Calu3 (cell line): ENCODE measurements at places on chromosomes 16 and 17. TPM values are rescaled to one million over a fixed set of nuclear protein-coding genes. Genes with fewer than 3 reads are reported as not detected.

TNP2 gene
- not detected in 2 replicates for total RNA-seq

PRR15L gene
- 30.2 and 49.1 TPM in 2 replicates for total RNA-seq

TMC7 gene
- 10.1 and 10.8 TPM in 2 replicates for total RNA-seq

SOX8 gene
- 0.92 and 1.2 TPM in 2 replicates for total RNA-seq

EVI2B gene
- total RNA-seq = not detected in 2 replicates

MYH13 gene
- not detected in 2 replicates for total RNA-seq

PLXDC1 gene
- 0.39 and 0.52 TPM in 2 replicates for total RNA-seq

TOM1L2 gene
- total RNA-seq = 20.1 and 23.1 TPM in 2 replicates

GALR2 gene
- total RNA-seq = 0.27 and 0.61 TPM in 2 replicates

FAM117A gene
- total RNA-seq = 14.2 and 14.9 TPM in 2 replicates

CCL8 gene
- total RNA-seq = not detected in 2 replicates

TEKT5 gene
- not detected in 2 replicates for total RNA-seq

NGFR gene
- total RNA-seq = 0.32 and 0.66 TPM in 2 replicates

KCNG4 gene
- total RNA-seq = not detected in 2 replicates

DNAH9 gene
- 0.19 and 0.64 TPM in 2 replicates for total RNA-seq

PITPNM3 gene
- 10.3 and 10.7 TPM in 2 replicates for total RNA-seq

SMG1 gene
- 129 and 142 TPM in 2 replicates for total RNA-seq

EVPLL gene
- 1.4 and 2.4 TPM in 2 replicates for total RNA-seq

CDRT15 gene
- total RNA-seq = not detected in 2 replicates

TEKT1 gene
- total RNA-seq = not detected in 2 replicates

OR2C1 gene
- total RNA-seq = not detected in 2 replicates

CREBBP gene
- 91.0 and 92.0 TPM in 2 replicates for total RNA-seq

ADORA2B gene
- total RNA-seq = 10.7 and 12.6 TPM in 2 replicates

SP6 gene
- 1.1 and 1.2 TPM in 2 replicates for total RNA-seq

UBE2O gene
- total RNA-seq = 29.0 and 34.4 TPM in 2 replicates

IL17C gene
- total RNA-seq = not detected in 2 replicates

OMG gene
- not detected in 2 replicates for total RNA-seq

TOX3 gene
- total RNA-seq = 27.4 and 29.4 TPM in 2 replicates

CTRB1 gene
- total RNA-seq = not detected in 2 replicates

MT2A gene
- 8.2 and 28.1 TPM in 2 replicates for total RNA-seq

SOX9 gene
- total RNA-seq = 173 and 210 TPM in 2 replicates

ZNF205 gene
- total RNA-seq = 17.2 and 17.7 TPM in 2 replicates

KPNA2 gene
- 188 and 209 TPM in 2 replicates for total RNA-seq

CD300LB gene
- total RNA-seq = not detected in 2 replicates

ASPHD1 gene
- total RNA-seq = 54.1 and 64.1 TPM in 2 replicates

RMI2 gene
- 55.4 and 63.2 TPM in 2 replicates for total RNA-seq

LPO gene
- not detected in 2 replicates for total RNA-seq

PERCC1 gene
- total RNA-seq = not detected in 2 replicates

TP53TG3 gene
- total RNA-seq = not detected in 2 replicates

LYZL6 gene
- not detected in 2 replicates for total RNA-seq

MYO15B gene
- 58.4 and 78.6 TPM in 2 replicates for total RNA-seq

SPATA32 gene
- total RNA-seq = 0.85 and 0.88 TPM in 2 replicates

SLC47A2 gene
- total RNA-seq = not detected in 2 replicates

DRC3 gene
- total RNA-seq = 2.0 and 2.8 TPM in 2 replicates

CXCL16 gene
- 73.1 and 77.6 TPM in 2 replicates for total RNA-seq

BAHCC1 gene
- total RNA-seq = 0.17 and 0.27 TPM in 2 replicates
